GM23338 (cell line): ENCODE measurements at places on chromosomes 1 and 21. TPM values are rescaled to one million over a fixed set of nuclear protein-coding genes. Genes with fewer than 3 reads are reported as not detected.

DNA sequence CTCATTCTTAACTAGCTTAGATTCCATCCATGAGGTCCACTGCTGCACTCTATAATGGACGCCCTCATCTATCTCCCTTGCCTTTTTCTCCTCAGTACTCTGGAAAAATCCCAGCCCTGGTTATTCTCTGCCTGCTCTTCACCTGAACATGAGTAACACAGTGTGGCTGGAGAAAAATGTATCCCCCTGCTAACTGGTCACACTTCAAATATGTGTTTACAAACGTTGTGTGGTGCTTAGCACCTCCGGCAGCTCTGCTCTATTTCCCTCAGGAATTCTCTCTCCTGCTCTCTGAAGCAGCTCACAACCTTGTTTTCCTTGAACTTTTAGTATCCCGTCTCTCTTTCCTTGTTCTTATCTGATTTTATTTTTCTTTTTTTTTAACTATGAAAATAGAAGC, 4.1 kb downstream of the SCCPDH start:
- H3K27me3 ChIP-seq = peaks cover 19% of the 10 kb centered on the region
- peaks cover 19% of the 10 kb centered on the region for H3K36me3 ChIP-seq
- DNase-seq = no peak
- H3K4me1 ChIP-seq = peaks cover 3% of the 10 kb centered on the region; the same call in 1 of the 2 replicates

- no peak for DNase-seq
- no peaks in the 10 kb centered on the region for H3K36me3 ChIP-seq
- peaks cover 8% of the 10 kb centered on the region; the same call in 1 of the 2 replicates for H3K4me1 ChIP-seq
- H3K27ac ChIP-seq = no peak overlapping the region
- no peak overlapping the region for H3K4me3 ChIP-seq
Observed at GRCh38 chr1:115710859-115711624, 57.5 kb downstream of the CASQ2 start.

DNA sequence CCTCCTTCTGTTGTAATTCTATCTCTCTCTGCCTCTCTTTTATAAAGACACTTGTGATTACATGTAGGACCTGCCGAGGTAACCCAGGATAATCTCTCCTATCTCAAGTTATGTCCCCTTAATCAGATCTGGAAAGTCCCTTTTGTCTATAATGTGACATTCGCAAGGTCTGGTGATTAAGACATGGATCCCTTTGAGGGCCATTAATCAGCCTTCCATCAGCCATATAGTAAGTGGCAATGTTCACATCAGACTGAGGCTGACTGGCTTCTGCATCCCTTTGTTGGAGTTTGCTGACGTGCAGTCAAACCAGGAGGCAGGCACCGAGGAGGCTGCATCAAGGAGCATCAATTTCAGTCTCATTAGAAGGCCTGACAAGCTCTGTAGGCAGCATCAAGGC, 209.6 kb downstream of the BACH1 start:
- H3K27me3 ChIP-seq = no peaks in the 10 kb centered on the region
- no peak for DNase-seq
- no peak overlapping the region for H3K4me3 ChIP-seq
- no peaks in the 10 kb centered on the region for H3K36me3 ChIP-seq
- H3K27ac ChIP-seq = no peak overlapping the region

The KRTAP7-1 gene
- total RNA-seq = not detected in 2 replicates

DNA sequence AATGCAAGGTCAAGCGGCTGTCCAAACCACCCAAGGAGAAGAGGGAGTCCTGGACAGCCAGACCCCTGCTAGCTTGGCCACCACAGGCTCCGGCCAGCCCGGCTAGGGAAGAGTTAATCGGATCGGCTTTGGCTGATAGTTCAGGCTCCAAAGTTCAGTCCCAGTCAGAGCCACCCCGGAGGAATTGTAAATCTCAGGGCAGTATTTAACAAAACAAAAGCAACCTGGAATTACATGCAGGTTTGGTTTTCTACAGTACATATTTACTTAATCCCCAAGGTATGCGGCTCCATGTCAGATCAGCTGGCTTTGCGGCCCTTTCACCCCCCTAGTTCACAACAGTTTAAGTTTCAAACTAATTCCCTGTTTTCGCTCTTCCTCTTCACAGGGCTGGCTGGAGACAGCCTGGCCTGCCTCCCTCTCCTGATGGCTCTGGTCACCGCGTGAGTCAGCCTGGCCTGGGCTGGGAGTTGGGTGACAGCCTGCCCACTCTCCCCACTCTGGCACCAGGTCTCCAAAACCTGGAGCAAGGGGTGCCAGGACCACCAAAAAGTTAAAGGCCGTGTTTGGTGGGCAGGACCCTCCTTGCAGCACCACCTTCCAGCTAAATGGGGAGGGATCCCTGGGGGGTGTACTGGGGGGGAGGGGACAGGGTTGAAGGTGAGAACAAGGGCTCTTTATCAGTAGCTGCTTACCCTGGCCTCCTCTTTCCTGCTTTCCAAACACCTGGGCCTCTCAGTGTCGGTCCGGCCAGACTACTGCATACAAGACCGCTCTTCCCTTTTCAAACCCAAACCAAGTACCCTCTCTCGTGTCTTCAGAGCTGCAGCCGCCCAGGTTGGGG, 1.9 kb downstream of the DHRS3 start:
- H3K27me3 ChIP-seq = no peaks in the 10 kb centered on the region
- H3K36me3 ChIP-seq = 0 out of 2 replicates have a peak, but pooled peaks cover 3% of the 10 kb centered on the region
- peaks cover 36% of the 10 kb centered on the region for H3K4me1 ChIP-seq
- peak overlapping the region; percentile 90 for H3K4me3 ChIP-seq
- peak overlapping the region; percentile 99 for H3K27ac ChIP-seq
- DNase-seq = peak; percentile 94

GRCh38 chr1:166980383-166980782, 5.0 kb upstream of the ILDR2 start:
- no peak overlapping the region for H3K27ac ChIP-seq
- no peak overlapping the region for H3K4me3 ChIP-seq
- peaks cover 41% of the 10 kb centered on the region for H3K27me3 ChIP-seq
- no peak for DNase-seq
- H3K36me3 ChIP-seq = no peaks in the 10 kb centered on the region
- peaks cover 4% of the 10 kb centered on the region; the same call in 1 of the 2 replicates for H3K4me1 ChIP-seq

GRCh38 chr1:3356827-3357460, 97.5 kb upstream of the ARHGEF16 start:
- peaks cover 6% of the 10 kb centered on the region for H3K4me1 ChIP-seq
- H3K36me3 ChIP-seq = no peaks in the 10 kb centered on the region
- H3K27ac ChIP-seq = no peak overlapping the region
- peak; percentile 46 for DNase-seq
- no peak overlapping the region for H3K4me3 ChIP-seq

The GJB3 gene
- total RNA-seq = 0.31 and 0.50 TPM in 2 replicates

- no peak for DNase-seq
- no peak overlapping the region for H3K4me3 ChIP-seq
- no peaks in the 10 kb centered on the region for H3K27me3 ChIP-seq
- H3K4me1 ChIP-seq = peaks cover 8% of the 10 kb centered on the region
Observed at GRCh38 chr1:203406446-203407045, 55.6 kb upstream of the FMOD start.

DNA sequence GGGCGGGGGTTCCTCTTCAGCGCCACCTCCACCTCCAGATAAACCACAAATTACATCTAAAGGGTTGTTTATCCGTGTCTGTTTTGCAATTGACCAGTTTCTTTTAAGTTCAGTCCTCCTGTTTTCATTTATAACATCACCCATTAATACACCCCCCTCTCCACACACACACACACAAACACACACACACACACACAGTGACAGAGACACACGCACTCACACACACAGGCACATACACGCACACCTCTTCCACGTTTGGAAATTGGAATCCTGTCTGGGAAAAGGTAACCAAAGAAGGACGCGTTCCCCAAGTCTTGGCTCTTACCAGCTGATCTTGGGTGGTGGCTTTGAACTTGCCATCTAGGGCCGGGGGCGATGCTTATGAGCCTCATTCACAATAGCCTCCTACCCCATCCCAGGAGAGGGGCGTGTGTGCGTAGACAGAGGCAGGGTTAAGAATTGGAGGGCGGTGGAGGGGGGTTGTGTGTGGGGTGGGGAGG, 442 bp upstream of the CSMD2 start:
- peaks cover 47% of the 10 kb centered on the region for H3K4me1 ChIP-seq
- peak overlapping the region; percentile 91 for H3K4me3 ChIP-seq
- DNase-seq = peak; percentile 71
- no peaks in the 10 kb centered on the region for H3K36me3 ChIP-seq
- H3K27ac ChIP-seq = no peak overlapping the region

DNA sequence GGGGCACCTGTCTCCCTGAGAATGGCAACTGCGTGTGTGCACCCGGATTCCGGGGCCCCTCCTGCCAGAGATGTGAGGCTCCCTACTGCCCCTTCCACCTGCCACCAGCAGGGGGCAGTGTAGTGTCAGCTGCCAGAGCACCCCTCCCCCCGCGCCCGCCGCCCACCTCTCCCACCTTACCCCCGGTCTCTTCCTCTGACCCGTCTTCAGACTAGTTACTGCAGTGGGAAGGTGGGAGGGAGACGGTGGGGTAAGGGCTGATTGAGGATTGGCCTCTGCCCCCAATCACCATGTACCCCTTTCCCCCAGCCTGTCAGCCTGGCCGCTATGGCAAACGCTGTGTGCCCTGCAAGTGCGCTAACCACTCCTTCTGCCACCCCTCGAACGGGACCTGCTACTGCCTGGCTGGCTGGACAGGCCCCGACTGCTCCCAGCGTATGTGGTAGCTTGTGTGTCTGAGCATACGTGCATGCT, 10.1 kb upstream of the LRRC71 start:
- peak overlapping the region; percentile 61 for H3K4me3 ChIP-seq
- peaks cover 24% of the 10 kb centered on the region; the same call in 1 of the 2 replicates for H3K27me3 ChIP-seq
- H3K36me3 ChIP-seq = no peaks in the 10 kb centered on the region
- DNase-seq = peak; percentile 81
- peaks cover 11% of the 10 kb centered on the region for H3K4me1 ChIP-seq
- H3K27ac ChIP-seq = no peak overlapping the region

GRCh38 chr1:201647722-201648065, 108.8 kb downstream of the NAV1 start:
- H3K36me3 ChIP-seq = no peaks in the 10 kb centered on the region
- H3K27ac ChIP-seq = no peak overlapping the region
- peak; percentile 52 for DNase-seq
- H3K27me3 ChIP-seq = peaks cover 44% of the 10 kb centered on the region
- H3K4me3 ChIP-seq = peak overlapping the region; percentile 97

GRCh38 chr1:180301135-180301742, 71.2 kb downstream of the LHX4 start:
- no peak overlapping the region for H3K4me3 ChIP-seq
- DNase-seq = no peak
- H3K27ac ChIP-seq = no peak overlapping the region
- no peaks in the 10 kb centered on the region for H3K4me1 ChIP-seq

DNA sequence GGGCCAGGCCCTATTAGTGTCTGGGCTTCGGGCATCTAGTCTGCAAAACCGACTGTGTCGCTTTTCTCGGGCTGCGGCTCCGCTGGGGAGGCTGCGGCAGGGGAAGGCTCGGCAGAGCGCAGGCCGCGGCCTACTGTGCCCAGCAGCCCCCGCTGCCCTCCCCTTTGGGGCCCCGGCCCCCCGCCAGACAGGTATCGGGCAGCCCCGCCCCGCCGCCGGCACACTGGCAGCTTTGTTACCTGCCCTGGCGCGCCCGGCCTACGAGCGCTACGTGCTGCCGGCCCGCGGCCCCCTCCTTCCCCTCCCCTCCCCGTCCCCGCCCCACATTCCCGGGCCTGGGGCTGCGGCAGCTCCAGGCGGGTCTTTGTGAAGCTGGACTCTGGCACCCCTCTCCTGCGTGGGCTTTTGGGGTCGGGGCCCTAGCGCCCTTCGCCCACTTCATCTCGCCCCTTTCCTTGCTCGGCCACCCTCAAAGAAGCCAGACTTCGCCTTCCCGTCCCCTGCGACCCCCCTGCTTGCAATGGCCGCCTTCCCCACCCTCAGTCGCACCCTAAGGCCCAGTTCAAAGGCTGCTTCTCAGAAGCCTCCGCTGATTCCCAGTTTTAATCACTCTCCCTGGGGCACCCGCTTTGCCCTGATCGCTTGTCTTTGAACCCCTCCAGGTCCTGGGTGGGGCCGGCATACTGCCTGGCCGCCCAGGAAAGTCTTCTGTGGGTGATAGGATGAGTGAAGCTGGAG, 48.9 kb upstream of the SLC2A1 start:
- peak overlapping the region; percentile 99 for H3K27ac ChIP-seq
- no peaks in the 10 kb centered on the region for H3K27me3 ChIP-seq
- peak overlapping the region; percentile 31 for H3K4me3 ChIP-seq
- DNase-seq = peak; percentile 84
- peaks cover 47% of the 10 kb centered on the region for H3K4me1 ChIP-seq

DNA sequence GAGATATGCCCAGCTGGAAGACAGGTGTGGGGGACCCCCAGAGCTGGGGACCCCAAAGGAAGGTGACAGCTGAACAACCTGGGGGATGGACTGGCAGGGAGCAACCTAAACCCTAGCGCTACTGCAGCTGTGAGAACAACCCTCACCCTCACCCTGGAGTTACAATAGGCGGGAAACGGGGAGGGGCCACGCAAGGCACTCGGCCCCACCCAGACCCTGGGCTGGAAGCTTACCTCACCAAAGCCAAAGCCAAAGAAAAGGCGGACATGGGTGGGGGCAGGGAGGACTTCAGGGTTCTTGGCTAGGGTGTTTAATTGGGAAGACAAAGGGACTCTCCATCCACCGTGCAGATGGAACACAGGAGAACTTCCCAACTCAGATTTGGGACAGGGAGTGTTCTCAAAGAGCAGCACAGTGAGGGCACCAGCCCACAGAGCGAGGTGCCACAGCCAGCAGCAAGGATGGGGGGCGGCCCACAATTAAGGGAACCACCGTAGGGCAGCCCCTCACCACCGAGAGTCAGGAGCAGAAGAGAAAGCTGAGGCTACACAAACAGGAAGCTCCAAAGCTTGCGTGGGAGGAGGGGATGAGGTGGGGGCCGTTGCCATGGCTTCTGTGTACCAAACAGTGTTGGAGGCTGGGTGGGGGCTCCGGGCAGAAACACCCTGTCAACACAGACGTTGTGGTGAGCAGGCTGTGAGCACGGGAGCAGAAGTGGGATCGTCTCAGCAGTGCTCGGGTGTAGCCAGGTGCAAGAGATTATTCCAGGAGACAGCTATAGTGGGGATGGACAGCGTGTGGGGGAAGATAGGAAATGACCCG, 1.9 kb downstream of the TAGLN2 start:
- DNase-seq = peak; percentile 83
- H3K4me1 ChIP-seq = peaks cover 19% of the 10 kb centered on the region
- H3K27me3 ChIP-seq = peaks cover 20% of the 10 kb centered on the region
- H3K4me3 ChIP-seq = peak overlapping the region; percentile 62
- H3K36me3 ChIP-seq = no peaks in the 10 kb centered on the region

- H3K4me1 ChIP-seq = no peaks in the 10 kb centered on the region
- H3K36me3 ChIP-seq = no peaks in the 10 kb centered on the region; the same call in 1 of the 2 replicates
- no peak overlapping the region for H3K4me3 ChIP-seq
- H3K27ac ChIP-seq = no peak overlapping the region
Observed at GRCh38 chr1:56092684-56093570, 486.4 kb downstream of the PLPP3 start.

- no peak overlapping the region for H3K27ac ChIP-seq
- DNase-seq = no peak
- H3K27me3 ChIP-seq = no peaks in the 10 kb centered on the region
- H3K36me3 ChIP-seq = no peaks in the 10 kb centered on the region
Observed at GRCh38 chr21:40684726-40685125, 162.2 kb downstream of the DSCAM start.
